ENCODE measurements at places on chromosomes 5 and 9.
A peak's percentile ranks its signal among the peaks of the same experiment; 100 is the strongest.

- no peak for DNase-seq
Observed at GRCh38 chr5:86640998-86641397, 23.3 kb downstream of the COX7C start.

DNA sequence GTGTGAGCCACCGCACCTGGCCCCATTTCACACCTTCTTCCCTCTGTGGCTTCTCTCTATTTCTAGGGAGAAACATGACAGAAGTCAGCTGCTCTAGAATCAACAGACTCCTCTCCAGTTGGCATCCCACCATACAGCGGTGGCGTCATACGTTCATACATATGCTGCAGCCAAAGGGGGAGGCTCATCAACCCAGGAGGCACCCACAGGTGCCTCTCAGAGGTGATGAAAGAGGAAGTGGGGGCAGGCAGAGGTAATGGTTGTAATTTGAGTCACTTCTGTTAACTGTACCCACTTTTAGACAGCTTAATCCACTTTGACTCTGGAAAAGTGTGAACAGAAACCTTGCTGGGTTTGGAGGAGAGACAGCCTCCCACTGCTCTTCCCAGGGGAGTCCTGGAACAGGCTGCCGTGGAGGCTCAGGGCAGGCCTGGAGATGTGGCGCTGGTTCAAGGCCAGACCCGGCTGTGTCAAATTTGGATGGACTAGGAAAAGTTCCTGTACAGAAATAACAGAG, 47.3 kb upstream of the SUB1 start:
- no peak for DNase-seq

GRCh38 chr5:54360089-54360488, 49.7 kb upstream of the ARL15 start:
- no peak for DNase-seq

- DNase-seq, result no peak
Observed at GRCh38 chr9:89706731-89707191, 101.9 kb downstream of the GADD45G start.

DNA sequence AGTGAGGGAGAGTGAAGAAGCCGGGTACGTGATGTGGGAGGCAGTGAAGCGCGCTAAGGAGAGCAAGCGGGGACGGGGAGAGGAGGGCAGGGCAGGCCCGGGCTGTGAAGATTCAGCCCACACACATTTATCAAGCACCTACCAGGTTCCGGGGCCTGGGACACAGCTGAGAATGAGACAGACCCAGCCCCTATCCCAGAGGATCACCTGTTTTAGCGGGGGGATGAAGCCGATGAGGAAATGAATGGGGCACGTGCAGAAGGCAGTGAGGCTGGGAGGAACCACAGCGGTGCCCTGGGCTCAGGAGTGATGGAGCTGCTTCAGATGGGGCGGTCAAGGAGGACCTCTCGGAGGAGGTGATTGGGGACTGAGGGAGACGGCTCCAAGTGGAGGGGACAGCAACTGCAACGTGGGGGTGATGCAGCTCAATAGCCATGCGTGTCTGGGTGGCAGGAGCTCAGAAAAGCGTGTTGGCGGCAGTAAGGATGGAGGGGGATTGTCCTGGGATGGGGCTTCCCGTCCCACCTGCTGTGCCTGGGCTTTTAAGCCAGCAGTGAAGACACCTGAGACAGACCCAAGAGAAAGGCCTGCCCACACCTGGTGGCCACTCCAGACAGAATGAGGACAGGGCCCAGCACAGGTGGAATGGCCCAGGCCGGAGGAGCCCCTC, 77.5 kb upstream of the UNC5A start:
- DNase-seq, result peak; percentile 43

- no peak for DNase-seq
Observed at GRCh38 chr9:79637177-79637925, 65.6 kb downstream of the TLE4 start.

DNA sequence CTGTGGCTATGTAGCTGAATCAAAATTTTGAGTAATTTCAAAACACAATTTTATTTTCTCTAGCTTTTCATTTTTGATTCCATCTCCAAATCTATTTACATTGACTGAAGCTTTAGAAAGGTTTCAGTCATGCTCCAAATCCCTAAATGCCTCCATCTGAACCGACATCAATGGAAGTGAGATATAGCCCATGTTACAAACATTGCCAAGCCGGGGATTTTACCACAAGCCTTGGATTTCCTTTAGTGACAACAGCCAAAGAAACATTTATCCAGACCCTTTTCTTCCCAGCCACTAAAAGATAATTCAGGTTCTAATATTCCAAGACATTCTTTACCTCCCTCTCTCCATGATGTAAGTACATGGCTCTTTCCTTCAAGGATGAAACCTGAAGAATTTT, 1087.7 kb upstream of the SEMA6A start:
- DNase-seq, result no peak

DNA sequence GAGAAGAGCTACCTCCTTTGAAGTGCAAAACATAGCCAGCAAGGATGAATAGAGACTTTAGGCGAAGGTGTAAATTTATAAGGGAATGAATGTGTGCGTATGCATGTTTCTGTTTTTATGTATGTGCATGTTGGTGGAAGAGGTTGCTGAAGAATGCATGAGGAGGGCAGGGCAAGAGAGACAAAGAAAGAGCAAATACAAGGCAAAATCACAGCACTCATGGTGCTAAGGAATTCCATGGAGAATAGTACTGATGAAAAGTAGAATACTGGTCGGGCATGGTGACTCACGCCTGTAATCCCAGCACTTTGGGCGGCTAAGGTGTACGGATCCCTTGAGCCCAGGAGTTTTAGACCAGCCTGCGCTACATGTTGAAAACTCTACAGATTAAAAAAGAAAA, 762.1 kb upstream of the PTPRD start:
- DNase-seq, result no peak

DNA sequence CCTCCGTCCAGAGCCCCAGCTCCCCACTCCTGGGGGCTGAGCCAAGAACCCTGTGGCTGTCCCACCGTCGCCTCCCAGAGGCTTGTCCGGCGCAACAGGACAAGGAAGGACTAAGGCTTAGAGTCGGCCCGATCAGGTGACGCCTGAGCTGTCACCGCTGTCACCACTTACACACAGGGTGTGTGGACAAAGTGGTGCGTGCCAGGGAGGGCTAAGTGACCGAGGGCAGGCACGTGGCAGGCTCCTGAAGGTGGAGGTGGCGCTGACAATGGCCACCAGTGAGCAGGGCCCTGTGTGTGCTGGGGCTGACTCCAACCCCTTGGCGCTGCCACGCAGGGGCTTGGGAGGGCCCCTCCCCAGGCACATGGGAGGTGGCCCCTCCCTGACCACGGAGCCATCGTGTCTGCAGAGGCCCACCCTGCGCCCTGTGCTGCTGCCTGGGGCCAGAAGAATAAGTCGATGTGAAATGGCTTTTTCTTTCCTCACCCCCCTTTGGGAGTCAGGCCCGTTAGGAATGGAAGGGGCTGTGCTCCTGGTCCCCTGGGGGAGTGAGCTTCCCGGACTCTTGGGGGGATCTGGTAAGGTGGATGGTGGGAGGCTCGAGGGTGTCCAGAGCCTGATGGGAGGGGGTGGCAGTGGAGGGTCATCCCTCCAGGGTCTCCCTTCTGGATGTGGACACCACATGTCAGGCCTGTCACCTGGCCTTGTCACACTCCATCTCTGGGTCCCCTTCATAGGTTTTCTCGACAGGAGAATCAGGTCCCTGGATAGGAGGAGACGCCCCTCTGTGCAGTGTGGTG, 2.6 kb upstream of the GPSM1 start:
- DNase-seq, result no peak

DNA sequence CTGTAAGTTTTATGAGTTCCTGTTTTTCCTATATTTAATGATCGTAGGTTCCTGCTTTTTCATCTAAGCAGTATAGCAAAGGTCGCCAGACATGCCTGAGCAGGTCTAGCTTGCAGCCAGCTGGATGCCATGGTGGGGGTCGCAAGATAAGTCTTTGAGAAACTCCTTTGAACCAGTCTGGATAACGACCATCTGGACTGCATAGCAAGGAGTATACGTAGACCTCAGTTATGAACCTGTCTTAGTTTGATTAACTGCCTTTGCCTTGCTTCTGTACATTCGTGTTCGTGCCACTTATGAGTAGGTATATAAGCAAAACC, 8.4 kb upstream of the SPATA31E1 start:
- no peak for DNase-seq

- DNase-seq, result no peak
Observed at GRCh38 chr5:121913418-121913817, 48.4 kb upstream of the SRFBP1 start.

DNA sequence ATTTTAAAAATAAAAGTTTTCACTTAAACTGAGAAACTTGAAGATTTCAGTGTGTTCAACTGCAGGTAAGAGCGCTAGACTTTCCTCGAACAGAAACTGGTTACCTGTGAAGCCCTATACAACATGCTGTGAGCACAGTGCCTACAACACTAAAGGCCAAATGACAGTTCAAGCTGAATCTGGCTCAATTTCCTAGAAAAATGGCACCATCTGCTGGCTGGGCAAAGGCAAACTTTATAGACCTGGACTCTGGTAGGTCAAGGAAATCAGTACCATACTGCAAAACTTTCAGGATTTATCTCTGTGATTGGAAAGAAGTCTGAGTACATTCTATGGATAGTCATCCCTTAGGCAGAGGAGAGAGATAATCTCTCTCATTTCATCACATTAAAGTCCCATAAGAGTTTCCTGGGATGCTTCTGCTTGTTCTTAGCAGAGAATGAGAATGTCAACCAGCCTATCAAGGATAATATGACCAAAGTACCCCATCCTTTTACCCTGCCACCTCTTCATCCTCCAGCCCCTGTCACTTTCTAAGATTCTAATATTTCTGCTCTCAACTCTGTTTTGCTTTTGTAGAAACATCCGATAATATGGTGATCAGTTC, 31.8 kb upstream of the FOXB2 start:
- DNase-seq, result no peak

DNA sequence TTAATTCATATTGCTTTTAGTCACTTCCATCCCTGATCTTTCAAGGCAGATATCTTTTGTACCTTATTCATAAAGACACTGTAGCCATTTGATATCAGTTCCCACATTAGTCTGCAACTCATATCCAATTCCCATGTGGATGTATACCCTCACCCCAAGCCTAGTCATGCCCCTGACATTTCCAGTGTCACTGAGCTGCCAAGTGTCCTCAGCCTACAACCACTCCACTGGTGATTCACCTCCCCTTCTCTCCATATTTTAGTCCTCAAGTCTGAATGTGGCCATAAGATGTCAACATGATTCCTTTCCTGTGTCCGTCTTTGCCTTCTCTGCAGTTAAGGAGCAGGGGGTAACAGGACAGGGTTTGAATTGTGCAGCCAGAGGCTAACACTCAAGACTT, 346.9 kb downstream of the RAB3C start:
- no peak for DNase-seq

GRCh38 chr9:76608575-76609273, 149.7 kb downstream of the GCNT1 start:
- no peak for DNase-seq

GRCh38 chr5:111367115-111367514, 142.9 kb downstream of the CAMK4 start:
- no peak for DNase-seq

GRCh38 chr5:92594031-92594430, 987.0 kb downstream of the NR2F1-AS1 start:
- DNase-seq, result no peak

- no peak for DNase-seq
Observed at GRCh38 chr9:96251451-96251850, 50.5 kb downstream of the HSD17B3 start.

DNA sequence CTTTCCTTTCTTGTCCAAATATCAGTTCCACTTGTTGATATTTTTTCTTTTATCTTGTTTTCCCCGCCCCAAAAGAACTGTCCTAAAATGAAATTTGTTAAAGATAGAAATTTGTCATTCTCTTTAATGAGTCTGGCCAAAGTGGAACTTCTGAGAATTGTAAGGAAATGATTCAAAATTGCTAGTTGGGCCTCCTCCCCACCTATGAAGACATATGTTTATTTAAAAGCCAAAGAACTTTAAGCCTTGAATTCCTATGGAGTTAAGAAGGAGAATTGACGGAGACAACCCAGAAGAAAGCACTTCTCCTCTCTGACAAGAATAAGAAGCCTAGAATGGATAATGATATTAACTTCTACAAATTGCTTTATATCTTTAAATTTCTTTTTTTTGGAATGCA, 59.1 kb upstream of the ALDH1A1 start:
- DNase-seq, result no peak

- no peak for DNase-seq
Observed at GRCh38 chr5:124021066-124021641, 509.2 kb downstream of the CSNK1G3 start.

DNA sequence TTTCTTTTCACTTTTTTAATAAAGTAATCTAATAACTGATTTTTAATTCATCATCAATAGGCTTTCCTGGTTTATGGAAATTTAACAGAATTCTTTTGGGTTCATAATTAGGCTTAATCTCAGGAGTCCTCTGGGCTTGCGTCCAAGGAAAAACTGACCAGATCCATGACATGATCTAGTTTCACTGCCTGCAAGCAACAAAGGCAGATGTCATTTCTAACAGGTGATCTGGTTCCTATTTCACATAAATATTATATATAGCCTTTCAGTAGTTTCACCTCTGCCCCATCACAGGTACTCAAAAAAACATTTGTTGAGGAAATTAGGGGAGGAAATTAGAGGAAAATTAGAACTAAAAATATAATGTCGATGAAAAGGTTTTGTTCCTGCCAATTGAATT, 126.4 kb downstream of the FBXL17 start:
- no peak for DNase-seq

- no peak for DNase-seq
Observed at GRCh38 chr5:26486631-26487030, 551.8 kb downstream of the CDH9 start.

- no peak for DNase-seq
Observed at GRCh38 chr9:14769230-14769571, 46.7 kb upstream of the CER1 start.

DNA sequence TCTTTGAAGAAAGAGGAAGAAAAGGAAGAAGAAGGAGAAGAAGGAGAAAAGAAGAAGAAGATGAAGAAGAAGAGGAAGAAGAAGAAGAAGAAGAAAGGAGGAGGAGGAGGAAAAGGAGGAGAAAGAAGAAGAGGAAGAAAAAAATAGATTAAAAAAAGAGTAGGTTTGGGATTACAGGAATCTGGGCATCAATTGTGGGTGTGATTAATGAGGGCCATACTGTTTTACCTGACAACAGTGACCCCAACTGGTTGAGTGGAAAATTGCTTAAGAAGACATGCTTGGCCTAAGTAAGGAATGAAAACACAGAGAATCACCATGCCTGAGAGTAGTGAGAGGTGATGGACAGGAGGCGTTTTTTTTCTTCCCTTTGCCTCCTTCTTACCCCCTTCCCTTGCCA, 114.6 kb downstream of the FAM170A start:
- no peak for DNase-seq

GRCh38 chr5:114361724-114362196, at the start of gene KCNN2:
TSS of gene KCNN2 (plus strand) at chr5:114362070. CDS start at chr5:114362140, 70 bp downstream.
- DNase-seq, result peak; percentile 91

- no peak for DNase-seq
Observed at GRCh38 chr5:128241051-128241695, 157.6 kb downstream of the SLC12A2 start.

DNA sequence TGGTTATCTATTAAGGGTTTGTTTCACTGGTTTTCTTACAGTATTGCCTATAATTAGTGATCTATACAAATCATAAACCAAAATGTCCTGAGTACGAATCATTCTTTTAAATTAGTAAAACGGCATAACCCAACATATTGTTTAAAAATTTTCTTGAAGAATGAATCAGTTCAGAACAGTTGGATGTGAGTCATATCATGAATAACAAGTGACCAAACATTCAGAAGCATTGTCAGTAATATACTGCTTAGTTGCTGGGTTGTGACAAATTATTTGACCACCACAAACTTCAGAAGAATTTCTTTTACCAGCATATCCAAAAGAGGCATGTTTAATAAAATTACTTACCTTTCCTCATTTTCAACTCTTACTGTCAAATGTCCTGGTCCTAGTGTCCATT, 111.2 kb downstream of the UNC13B start:
- no peak for DNase-seq

Data from cardiac septum (tissue), 1 donor.